MV-4-11 (cell line): ENCODE measurements at places on chromosomes 7 and 10.

GRCh38 chr7:70347463-70348254, 749.4 kb downstream of the AUTS2 start:
- DNase-seq: no peak

DNA sequence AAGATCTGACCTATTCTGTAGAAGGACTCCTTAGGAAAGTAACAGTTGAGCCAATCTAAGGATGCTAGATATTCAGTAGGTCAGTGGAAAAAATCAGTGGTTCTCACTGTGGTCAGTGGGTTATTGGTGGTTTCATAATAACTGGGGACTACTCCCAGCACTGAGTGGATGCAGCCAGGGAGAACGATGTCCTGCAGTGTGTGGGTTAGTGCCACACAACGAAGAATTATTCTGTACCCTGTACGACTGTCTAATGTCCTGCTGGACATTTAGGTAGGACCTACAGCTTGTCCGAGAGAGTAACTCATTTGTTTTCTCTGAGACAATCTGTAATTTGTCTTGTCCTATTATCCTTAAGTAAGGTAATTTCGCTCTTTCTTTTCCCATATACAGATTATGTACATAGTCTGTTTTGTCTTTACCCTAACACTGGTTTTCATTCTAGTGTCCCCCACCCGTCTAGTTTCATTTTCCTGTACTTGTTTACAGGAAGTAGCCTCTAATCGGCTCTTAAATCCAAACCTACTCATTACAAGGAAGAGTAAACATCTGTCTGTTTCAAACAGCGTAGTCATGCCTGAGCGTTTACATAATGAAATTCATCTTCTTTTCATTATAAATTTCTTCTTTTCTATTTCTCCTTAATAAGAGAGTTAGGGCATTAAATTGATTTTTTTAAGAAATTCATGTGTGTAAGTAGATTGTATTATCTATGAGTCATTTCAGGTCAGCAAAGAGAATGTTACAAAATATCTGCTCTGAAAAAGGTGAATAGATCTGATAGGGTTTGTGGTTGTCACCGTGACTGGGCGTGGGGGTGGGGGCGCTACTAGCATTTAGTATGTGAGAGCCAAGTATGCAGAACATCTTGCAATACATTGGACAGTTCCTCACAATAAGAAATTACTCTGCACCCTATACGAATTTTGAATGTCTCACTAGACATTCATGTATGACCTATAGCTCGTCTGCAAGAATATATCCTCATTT, 8.3 kb upstream of the ZC3HAV1L start:
- DNase-seq: no peak

- no peak for DNase-seq
Measured at GRCh38 chr10:19985745-19986144, 169.5 kb downstream of the PLXDC2 start.

DNA sequence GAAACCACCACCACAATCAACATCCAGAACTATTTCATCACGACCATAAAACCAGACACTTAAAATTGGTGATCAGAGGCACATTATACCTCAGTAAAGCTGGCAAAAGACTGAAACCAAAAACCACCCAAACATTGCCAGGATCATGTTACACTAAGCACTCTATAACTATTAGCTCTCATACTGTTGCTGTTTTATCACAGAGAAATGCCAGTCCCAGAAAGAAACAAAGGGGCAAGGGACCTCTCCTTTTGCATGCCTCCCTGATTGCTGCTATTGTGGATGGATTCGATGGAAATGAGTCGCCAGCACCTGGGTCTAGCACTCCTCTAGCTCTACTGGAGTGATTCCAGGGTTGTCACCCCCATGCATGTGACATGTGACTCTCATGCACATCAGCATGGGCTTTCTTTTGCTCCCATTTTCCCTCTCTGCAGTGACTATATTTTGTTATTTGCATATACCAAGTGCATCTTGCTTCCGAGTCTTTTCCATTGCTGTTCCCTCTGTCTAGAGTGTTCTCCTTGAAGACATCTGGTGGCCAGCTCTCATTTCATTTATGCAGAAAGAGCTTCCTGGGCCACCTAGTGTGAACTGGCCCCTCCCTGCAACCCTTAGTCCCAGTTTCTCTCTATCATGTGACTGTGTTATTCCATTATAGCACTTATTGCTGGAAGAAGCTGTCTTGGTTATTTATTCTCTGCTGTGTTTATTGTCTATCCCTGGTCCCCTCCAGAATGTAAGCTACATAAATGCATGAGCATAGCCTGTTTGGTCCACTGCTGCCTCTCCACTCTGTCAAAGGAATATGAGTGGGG, 300.6 kb downstream of the PLXNA4 start:
- DNase-seq: no peak

DNA sequence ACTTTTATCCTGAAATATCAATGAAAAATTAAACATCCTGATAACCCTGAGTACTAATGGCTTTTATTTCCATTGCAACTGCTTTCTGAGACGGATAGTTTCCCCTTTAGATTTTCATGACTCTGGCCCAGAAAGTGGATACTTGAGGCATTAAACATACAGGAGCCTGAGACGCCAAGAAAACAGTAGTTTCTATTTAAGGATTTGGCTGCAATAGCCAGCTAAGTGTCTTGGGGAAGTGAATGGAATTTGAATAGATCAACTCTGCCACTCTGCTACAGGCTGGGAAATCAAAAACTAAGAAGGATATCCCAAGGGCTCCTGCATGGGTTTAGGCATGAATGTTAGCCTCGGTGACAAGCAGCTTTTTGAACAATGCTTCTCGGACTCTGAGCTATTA, 24.7 kb upstream of the GPAM start:
- no peak for DNase-seq
